ENCODE measurements at places on chromosomes 6 and 20. TPM values are rescaled to one million over a fixed set of nuclear protein-coding genes. Genes with fewer than 3 reads are reported as not detected.

DNA sequence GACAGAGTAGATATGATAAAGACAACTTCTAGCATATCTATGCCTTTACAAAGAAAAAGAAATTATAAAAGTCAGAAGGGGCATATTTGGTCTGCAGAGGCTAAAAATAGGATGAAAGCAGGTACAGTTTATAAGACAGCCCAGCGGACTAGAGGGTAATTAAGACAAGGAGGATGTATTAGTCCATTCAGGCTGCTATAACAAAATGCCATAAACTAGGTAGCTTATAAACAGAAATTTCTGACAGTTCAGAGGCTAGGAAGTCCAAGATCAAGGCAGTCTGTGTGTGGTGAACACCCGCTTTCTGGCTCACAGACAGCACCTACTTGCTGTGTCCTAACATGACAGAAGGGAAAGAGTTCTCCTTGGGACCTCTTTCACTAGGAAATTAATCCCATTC lies 5.7 kb downstream of the HBS1L start:
- no peak for DNase-seq

- DNase-seq: no peak
Observed at GRCh38 chr6:162862462-162862861, 134.7 kb downstream of the PACRG start.

- no peak for DNase-seq
Observed at GRCh38 chr6:113065611-113066010, 718.5 kb downstream of the RFPL4B start.

- no peak for DNase-seq
Observed at GRCh38 chr6:116034327-116034726, 26.4 kb downstream of the FRK start.

DNA sequence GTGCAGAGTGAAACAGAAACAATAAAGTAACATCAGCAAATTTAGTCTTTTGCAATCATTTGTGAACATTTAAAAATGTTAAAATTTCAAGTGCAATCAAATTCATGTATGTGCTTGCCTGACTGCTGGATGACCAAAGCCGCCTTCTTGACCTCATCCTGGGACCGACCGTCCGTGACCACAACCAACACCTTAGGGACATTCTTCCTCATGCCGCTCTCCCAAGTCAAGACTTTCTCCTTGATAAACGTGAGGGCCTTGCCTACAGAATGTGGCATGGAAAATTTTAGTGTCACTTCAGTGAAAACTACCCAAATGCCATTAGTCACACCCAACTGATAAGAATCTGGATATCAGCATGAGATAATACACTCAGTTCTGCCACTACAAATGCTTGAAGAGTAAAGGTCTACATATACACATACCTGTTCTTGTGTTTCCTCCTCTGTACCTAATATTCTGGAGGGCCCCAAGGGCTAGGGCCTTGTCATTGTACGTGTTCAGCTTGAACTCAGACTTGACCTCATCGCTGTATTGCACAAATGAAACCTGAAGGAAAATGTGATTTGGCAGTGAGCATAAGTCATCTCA lies 86.8 kb downstream of the COL12A1 start:
- DNase-seq: no peak

DNA sequence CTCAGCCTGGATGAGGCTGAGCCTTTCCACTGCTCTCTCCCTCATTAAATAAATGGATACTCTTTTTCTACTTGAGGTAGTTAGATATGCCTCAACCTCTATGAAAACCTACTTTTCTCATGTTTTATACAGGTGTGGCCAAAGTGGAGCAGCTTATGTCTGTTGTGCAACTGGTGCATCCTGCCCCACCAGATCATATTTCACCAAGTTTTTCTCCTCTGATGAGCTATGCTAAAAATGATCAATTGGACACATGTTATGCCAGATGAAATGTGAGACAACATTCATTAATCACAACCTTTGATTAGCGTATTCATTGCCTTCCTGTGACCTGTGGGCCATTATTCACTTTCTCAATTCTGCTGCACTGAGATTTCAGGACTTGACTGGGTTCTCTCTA lies 106.9 kb upstream of the NEDD9 start:
- DNase-seq: no peak

- no peak for DNase-seq
Observed at GRCh38 chr6:98024359-98024758, 741.3 kb upstream of the MMS22L start.

- no peak for DNase-seq
Observed at GRCh38 chr6:168387911-168388310, 53.1 kb upstream of the SMOC2 start.

DNA sequence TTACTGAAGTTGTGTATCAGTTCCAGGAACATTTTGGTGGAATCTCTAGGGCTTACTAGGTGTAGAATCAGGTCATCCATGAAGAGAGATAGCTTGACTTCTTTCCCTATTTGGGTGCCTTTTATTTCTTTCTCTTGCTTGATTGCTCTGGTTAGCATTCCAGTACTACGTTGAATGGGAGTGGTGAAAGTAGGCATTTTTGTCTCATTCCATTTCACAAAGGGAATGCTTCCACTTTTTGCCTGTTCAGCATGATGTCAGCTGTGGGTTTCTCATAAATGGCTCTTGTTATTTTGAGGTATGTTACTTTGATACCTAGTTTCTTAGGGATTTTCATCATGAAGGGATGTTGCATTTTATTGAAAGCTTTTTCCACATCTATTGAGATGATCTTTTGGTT lies 195.3 kb downstream of the MOXD1 start:
- DNase-seq: no peak

GRCh38 chr6:36649701-36650484 lies 28.6 kb upstream of the CDKN1A start:
- no peak for DNase-seq

- DNase-seq: no peak
Observed at GRCh38 chr6:108168501-108169463, 3.0 kb downstream of the NR2E1 start.

DNA sequence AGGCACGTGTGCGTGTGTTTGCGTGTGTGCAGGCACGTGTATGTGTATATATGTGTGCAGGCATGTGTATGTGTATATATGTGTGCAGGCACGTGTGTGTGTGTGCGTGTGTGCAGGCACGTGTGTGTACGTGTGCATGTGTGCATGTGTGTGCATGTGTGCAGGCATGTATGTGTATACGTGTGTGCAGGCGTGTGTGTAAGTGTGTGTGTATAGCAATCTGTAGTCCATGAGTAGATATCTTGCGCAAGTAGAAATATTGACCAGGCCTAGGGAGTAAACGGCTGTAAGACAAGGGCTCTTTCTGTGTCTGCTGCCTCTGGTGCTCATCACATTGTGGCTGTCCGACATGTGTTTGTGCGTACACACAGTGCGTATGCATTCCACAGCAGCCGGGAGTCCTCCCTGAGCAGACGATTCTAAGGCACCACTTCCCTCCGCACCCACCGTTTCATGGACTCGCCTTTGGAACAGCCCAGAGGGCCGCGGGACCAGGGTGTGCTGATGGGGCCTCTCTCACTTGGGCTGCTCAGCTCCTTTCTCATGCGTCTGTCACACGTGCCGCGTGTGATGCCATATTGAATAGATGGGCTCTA lies 167.6 kb downstream of the ERMARD start:
- DNase-seq: no peak

GRCh38 chr20:3658716-3659491 lies 4.3 kb downstream of the GFRA4 start:
- DNase-seq: peak; percentile 24

DNA sequence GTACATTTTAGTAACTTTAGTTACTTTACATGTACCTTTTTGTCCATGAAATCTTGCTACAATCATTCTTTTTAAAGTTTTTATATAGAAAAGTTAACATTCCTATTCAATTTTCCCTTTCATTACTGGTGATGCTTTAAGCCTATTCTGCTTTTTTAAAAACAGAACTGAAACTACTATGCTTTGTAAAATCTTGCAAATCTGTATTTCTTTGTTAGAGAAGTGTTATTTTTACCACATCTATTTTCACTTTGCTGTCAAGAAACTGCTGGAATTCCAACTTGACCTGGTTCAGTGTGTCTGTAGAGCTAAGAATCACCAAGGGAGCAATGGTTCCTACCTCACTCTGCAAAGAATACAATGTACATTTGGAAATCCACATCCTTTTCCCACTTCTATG lies 21.8 kb upstream of the SAMD5 start:
- no peak for DNase-seq

- DNase-seq: no peak
Observed at GRCh38 chr20:50678169-50678898, 13.0 kb downstream of the RIPOR3 start.

DNA sequence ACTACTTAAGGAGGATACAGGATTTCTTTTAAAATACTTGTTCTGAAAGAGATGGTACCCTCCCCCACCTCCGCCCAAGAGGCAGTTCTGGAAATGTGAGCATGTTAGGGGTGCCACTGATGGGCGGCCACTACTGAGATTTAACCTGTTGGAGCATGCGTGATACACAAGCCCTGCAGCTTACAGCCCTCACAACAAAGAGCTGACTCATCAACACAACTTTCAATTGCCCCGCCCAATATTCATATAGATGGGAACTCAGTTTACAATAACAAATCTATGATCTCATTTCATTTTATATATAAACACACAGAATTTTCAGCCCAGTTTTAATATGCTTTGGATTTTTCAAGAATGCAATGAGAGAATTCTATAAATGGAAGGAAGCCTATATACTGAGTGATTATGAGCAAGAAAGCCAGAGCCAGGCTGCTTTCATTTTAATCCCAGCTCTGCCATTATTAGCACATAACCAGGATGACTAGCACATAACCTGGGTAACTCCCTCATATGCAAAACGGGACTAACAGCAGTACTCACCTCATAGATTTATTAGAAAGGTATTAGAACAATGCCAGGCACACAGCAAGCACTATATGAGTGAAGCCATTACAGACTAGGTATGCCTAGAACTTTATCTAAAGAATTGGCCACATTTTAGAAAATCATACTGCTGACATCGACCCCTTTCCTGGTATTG lies 45.6 kb upstream of the IPCEF1 start:
- DNase-seq: no peak

DNA sequence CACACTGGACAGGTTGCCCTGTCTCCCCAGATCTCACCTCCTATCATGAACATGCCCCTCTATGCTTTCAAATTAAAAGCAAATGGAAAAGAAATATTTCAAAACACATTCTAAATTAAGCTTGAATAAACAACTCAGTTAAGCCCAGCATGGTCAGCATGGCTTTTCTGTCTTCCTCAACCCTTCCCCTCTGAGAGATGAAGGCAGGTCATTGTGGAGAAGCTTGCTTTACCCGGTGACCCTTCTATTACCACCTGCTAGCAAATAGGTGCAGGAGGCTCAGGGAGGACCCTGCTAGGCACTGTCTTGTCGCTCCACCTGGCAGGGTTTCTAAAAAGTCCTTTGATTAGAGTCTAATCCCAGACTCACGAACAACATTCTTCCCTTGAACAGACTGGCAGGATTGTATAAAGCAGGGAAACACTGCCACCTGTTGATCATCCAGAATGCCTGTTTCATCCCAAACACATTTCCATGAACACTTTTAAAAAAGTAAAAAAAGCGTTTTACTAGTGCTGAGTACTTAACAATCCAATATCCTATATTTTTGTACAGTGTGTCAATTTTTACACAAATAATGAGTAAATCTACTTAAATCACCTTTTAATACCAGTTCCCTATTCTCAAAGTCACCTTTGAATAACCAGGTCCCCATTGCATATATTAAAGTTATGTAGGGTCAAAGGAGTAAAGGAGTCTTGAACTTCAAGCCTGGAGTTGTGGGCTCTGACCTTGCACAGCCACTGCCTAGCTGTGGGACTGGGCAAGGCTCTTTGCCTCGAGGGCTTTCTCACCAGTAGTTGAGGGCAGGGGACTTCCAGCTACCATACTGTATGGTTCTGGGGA lies 75.5 kb downstream of the GPR6 start:
- no peak for DNase-seq

- DNase-seq: no peak
Observed at GRCh38 chr6:141736104-141736503, 396.6 kb upstream of the GJE1 start.

DNA sequence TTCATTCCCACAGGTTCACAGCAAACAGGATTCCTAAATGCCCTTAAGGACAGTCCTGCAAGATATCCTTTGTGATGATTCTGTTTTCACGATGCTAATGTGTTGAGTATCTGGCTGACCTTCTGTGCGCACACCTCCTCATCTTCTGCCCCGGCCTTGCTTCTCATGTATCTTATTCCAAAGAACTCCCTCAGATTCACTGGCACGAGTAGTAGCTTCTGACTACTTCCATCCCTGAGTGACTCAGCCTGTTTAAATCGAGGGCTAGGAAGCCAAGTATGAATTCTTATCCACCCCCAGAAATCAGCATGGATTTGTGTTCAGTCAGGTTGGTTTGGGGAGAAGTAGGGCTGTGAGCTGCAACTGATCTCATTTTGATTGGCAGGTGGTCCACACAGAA lies 190.2 kb upstream of the SNX9 start:
- DNase-seq: no peak

Gene PTCHD4
- total RNA-seq: not detected

Gene TTK
- total RNA-seq: 37.9 TPM

Gene SYCP2L
- total RNA-seq: not detected

Gene C6orf141
- not detected for total RNA-seq

Gene CTCFL
- total RNA-seq: not detected

Gene SLC22A3
- not detected for total RNA-seq

Gene HRH3
- total RNA-seq: not detected

Gene C20orf96
- 6.4 TPM for total RNA-seq

All from activated T-cell treated with anti-CD3 and anti-CD28 coated beads, Interleukin-2, amount 50 U/mL, for 72 hours (primary cell).